ENCODE measurements at places on chromosomes 6 and 20. TPM values are rescaled to one million over a fixed set of nuclear protein-coding genes. Genes with fewer than 3 reads are reported as not detected.

- DNase-seq, result no peak
Observed at GRCh38 chr6:170462366-170463020, 90.6 kb downstream of the PSMB1 start.

GRCh38 chr6:81875782-81876293 is 123.4 kb upstream of the TENT5A start:
- no peak for DNase-seq

GRCh38 chr6:53744321-53744720 is 50.5 kb upstream of the LRRC1 start:
- no peak for DNase-seq

DNA sequence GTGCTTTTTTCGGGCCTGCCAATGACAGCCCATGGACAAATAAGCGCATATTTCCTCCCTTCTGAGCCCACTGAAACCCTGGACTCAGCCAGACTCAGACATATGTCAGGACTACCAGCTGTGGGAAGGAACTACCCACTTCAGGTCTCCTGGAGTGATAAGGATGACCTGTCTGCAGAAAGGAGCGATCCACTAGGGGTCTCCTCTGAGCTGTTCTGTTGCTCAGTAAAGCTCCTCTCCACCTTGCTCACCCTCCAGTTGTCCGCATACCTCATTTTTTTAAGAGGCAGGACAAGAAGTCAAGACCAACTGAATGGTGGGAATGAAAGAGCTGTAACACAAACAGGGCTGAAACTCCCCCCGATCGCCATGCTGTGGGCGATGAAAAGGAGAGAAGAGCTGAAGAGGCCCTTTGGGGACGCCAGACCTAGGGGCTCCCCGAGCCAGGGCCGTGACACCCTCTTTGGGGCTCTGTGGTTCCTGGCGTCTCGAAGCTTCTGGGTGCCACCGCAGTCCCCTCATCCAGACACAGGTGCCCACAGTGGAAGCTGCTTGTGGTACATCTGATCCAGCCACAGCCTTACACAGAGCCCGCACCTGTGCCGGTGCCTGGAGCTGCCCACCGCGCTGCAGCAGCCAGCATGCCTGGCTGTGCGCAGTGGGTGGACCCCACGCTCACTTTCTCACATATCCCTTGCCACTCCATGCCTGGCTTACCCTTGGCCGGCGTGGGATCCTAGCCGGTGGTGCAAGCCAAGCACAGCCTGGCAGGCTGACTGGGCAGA is 68.8 kb downstream of the EYS start:
- no peak for DNase-seq

- no peak for DNase-seq
Observed at GRCh38 chr6:121678245-121678644, 242.8 kb downstream of the GJA1 start.

GRCh38 chr20:37396416-37397075 is 50.6 kb downstream of the SRC start:
- DNase-seq, result no peak

DNA sequence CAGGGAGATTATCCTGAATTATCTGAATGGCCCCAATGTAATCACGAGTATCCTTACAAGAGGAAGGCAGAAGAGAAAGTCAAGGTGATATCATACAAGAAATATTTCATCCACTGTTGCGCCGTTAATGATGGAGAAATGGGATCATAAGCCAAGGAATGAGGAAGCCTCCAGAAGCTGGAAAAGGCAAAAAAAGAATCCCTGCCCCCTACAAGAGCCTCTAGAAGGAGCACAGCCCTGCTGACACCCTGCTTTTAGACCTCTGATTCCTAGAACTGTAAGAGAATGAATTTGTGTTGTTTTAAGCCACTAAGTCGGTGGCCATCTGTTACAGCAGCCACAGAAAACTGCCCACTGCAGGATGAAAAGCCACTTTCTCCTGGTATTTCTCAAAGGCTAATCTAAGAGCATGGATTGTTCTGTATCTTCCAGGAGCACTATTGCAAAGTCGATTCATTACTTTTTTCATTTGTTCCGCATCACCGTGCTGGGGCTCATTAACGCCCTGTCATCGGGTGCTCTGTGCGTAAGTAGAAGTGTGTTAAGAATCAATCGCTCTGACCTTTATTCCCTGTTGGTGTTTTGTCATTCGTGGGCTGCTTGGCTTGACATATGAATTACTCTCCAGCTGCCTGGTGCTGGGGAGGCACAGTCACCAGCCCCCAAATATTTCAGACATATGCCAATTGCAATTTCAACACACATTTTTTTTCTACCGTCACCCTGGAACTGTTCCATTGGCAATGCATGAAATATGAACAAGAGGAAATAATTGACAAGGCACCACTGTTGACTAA is 117.0 kb downstream of the PCSK2 start:
- DNase-seq, result no peak

GRCh38 chr20:42961771-42962170 is 227.9 kb downstream of the PTPRT start:
- DNase-seq, result no peak

- no peak for DNase-seq
Observed at GRCh38 chr20:41308726-41309413, 8.7 kb downstream of the ZHX3 start.

- no peak for DNase-seq
Observed at GRCh38 chr6:41056768-41057490, 3.9 kb downstream of the APOBEC2 start.

DNA sequence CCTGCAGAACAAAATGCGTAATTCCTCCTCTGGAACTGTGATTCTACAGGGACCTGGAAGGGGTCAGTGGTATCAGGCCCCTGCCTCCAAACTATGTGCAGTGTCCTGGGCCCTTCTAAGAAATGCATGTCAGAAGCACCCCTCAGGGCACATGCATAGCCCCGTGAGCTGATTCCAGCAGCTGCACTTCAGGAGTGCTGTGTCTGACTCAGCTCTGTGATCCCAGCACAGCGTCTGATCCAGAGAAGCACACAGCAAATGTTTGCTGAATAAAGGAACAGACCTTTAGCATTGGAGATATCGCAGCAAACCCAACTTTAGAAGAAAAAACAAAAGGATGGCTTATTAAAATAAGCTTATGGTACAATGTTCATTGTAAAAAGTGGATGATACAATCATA is 15.8 kb upstream of the MAFB start:
- no peak for DNase-seq

GRCh38 chr20:33279261-33279910 is 3.6 kb upstream of the BPIFB1 start:
- DNase-seq, result no peak

GRCh38 chr6:14695579-14695978 is 550.3 kb upstream of the JARID2 start:
- DNase-seq, result no peak

TP53RK gene
- polyA plus RNA-seq, result 7.0 TPM

WFDC5 gene
- polyA plus RNA-seq, result not detected

Measured in endothelial cell of umbilical vein (primary cell).